KBM-7 (cell line): ENCODE measurements at places on chromosomes 7 and 10.
A peak's percentile ranks its signal among the peaks of the same experiment; 100 is the strongest.

DNA sequence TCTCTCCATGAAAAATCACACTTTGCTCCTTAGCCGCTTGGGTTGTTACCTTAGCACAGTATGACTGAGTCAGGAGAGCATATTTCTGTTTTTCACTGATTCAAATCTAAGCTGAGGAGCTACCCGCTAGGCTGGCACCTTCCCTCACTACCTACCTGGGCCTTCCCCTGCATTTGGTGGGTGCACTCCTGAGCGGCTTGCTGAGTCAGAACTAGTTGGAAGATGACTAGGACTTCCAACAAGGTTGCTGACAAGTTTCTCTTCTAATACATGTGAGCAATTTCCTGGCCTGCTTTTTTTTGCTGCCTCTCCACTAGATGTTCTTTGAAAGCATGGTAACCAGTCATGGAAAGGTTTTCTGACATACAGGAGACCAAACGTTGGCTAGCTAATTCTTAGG, 43.8 kb upstream of the SEC61G start:
- DNase-seq = no peak

DNA sequence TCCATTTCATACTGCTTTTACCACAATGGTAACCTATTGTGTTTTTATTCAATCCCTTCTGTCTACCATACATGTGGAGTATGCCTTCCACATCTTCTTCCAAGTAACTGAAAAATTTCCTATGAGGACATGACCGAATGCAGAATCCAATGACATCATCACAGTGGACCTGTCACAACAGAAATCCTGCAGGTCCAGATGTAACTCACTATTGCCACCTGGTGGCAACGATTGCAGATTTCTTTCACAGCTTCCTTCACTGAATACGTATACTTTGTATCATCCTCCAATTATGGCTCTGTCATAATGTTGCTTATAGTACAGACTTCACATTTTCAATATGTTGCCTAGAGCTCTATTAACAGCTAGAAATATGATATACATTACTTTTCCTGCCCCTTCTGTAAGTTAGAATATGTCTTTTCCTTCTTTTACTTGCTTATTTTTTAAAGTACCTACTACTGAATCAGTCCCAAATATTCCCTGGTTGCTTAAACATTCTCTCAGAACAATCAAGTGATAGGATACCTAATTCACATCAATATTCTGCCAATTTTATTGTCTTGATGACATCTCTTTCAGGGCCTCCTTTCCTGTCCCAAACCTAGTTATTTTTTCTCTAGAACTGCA, 45.4 kb downstream of the SLC13A1 start:
- DNase-seq = peak; percentile 78

GRCh38 chr10:130360826-130361311, 224.7 kb downstream of the GLRX3 start:
- no peak for DNase-seq

GRCh38 chr10:49283491-49283890, 15.5 kb upstream of the C10orf71 start:
- DNase-seq = no peak

DNA sequence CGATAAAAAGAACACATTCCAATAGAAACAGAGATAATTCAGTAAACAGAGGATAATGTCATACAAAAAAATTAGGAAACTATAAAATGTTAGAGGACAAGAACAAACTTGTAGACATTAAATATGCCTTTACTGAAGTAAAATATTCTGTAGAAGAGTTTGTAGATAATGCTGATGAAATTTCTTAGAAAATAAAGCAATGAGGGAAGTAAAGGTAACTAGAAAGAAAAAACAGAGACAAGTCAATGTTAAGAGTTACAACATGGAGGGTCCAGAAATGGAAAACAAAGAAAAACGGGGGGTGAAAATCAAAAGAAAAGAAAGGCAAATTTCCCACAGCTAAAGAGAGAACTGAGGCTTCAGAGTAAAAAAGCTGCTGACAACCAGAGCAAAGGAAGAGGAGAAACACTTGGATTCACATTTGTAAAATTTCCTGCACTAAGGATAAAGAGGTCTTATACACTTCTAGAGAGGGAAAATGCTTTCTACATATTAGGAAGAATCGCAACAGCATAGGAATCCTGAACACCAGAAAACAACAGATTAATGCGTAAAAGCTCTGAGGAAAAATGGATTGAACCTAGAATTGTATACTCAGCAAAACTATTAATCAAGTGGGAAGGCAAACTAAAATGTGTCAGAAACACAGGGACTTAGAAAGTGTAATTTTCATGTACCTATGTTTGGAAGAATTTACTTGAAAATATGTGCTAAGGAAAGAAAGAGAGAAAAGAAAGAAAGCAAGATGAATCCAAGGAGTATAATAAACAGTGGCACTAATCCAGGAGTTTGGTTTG, 55.0 kb upstream of the AGR3 start:
- no peak for DNase-seq

DNA sequence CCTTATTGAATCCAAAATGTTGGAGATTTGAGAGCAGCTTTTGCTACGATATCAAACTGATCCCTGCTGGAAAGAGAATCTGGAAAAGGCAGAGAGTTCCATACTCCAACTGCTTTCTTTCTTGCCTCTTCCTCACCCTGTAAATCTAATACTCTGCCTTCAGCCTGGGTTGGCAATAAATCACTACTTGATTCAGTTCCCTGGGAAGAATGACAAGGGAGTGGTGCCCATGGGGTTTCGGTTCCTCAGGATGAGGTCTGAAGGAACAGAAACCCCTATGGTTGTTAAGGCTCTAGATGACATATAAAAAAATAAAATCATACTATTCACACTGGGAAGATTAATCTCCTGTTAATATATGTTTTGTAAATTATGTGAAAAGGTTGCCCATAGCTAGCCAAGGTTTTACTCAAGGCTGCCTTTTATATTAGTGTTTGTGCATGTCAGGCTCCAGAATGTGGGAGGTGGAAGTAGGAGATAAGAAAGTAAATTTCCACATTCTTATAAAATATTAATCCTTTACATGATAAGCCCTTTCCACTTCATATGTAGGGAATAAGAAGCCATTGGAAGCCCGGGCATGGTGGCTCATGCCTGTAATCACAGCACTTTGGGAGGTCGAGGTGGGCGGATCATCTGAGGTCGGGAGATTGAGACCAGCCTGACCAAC, 106.2 kb upstream of the CACNA2D1 start:
- DNase-seq = no peak

DNA sequence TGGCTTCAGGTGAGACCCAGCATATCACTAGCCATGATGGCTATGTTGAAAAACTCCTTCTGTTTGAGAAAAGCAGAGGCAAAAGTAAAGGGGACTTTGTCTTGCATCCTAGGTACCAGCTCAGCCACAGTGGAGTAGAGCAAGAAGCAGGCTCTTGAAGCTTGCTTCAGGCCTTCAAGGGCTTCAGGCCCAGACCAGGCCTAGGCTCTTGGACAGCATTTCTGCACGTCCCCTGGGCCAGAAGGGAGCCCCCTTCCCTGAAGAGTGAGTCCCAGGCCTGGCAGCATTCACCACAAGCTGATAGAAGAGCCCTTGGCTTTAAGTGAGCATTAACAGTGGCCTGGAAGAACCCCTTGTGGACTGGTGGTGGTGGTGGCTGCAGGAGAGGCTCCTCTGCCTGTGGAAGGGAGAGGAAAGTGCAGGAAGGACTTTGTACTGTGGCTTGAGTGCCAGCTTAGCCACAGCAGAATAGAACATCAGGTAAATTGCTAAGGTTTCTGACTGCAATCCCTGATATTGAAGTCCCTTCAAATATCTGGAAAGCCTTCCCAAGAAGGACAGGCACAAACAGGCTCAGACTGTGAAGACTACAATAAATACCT, 28.1 kb upstream of the FAM171A1 start:
- no peak for DNase-seq

DNA sequence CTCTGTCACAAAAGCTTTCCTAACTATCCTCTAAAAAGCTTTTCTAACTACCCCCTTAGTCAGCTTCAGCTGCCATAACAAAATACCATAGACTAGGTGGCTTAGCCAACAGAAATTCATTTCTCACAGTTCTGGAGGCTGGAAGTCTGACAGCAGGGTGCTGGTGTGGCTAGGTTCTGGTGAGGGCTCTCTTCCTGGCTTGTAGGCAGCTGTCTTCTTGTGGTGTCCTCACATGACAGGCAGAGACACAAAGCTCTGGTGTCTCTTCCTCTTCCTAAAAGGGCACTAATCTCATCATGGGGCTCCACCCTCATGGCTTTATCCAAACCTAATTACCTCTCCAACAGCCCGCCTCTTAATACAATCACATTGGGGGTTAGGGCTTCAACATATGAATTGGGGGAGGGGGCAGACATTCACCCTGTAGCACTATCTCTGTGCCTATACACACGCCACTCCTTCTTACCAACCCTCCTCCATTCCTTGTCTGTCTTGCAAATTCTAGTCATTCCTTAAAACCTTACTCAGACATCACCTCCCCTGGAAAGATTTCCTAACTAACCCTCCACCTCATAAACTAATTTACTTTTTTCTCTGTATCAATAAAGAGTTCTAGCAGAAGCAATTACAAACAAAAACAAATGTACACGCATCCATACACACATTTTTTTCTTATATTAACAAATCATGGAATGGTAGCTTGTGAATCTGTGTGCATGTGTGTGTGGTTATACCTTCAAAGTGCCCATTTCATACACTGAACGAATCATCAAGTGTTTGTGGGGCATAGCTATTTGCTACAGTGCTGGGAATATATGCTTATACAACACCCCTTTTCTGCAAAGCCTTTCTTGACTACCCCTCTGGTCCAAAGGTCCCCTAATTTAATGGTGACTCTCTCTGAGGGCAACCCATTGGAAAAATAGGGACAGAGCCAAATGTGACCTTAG, 26.4 kb downstream of the RHOBTB1 start:
- peak; percentile 26 for DNase-seq

DNA sequence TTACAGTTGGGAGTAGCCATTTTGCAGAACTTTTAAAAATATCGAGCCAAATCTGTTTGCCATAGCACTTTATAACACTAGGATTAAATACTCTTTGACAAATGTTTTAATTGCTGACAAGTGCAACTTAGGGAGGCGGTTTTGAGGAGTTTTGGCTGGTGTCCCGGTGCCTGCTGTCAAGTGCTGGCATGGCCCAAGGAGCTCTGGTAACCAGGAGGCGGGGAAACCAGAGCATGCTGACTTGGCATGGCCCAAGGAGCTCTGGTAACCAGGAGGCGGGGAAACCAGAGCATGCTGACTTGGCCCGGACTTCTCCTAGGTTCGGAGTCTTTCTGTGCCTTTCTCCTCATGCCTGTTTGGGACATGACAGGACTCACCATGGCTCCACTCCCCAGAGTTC, 30.8 kb upstream of the ZNF32 start:
- DNase-seq = no peak

GRCh38 chr7:79317728-79318127, 135.7 kb downstream of the MAGI2 start:
- DNase-seq = no peak

GRCh38 chr7:47739891-47740290, 158.0 kb upstream of the TNS3 start:
- DNase-seq = no peak

- no peak for DNase-seq
These were observed 408.9 kb downstream of the GLRX3 start for GRCh38 chr10:130545122-130545521.

DNA sequence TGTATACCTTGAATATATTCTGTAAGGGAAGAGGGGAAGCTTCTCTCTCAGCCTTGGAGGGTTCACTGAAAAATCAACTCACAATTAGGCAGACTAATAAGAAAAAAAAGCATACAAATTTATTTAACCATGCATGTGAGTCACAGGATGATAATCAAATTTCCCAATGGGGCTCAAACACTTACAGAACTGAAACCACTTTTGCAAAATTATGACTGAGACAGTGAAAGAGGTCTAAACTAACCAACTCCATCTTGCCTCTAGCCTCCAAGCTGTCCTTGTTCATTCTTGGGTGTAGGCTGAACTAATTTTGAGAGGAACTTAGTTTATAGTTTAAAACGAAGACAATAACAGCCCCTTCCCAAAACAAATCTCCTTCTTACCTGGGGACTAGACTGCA, 618.3 kb upstream of the AUTS2 start:
- no peak for DNase-seq

GRCh38 chr10:50927522-50928189, 42.2 kb upstream of the A1CF start:
- no peak for DNase-seq

DNA sequence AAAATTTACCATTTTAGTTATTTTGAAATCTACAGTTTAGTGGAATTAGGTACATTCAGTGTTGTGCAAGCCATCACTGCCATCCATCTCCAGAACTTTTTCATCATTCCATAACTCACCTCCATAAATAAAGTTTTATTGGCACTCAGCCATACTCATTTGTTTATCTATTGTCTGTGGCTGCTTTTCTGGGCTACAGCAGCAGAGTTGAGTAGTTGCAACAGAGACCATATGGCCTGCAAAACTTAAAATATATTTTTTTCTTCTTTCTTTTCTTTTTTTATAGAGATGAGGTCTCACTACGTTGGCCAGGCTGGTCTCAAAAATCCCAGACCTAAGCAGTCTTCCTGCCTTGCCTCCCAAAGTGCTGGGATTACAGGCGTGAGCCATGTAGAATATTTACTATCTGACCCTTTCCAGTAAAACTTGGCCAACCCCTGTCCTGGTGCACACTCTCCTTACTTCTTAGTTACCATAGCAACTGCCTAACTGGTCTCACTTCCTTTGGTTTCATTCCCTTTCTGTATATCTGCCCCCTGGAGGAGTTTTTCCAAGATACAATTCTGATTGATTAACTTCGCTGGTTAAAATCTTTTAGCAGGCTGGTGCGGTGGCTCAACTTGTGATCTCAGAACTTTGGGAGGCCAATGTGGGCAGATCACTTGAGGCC, 133.2 kb downstream of the CUX1 start:
- peak; percentile 35 for DNase-seq

- DNase-seq = peak; percentile 8
These were observed 5.9 kb upstream of the LRRC18 start for GRCh38 chr10:48945441-48946130.

- peak; percentile 22 for DNase-seq
These were observed 68.4 kb downstream of the CREB3L2 start for GRCh38 chr7:137933270-137934017.

DNA sequence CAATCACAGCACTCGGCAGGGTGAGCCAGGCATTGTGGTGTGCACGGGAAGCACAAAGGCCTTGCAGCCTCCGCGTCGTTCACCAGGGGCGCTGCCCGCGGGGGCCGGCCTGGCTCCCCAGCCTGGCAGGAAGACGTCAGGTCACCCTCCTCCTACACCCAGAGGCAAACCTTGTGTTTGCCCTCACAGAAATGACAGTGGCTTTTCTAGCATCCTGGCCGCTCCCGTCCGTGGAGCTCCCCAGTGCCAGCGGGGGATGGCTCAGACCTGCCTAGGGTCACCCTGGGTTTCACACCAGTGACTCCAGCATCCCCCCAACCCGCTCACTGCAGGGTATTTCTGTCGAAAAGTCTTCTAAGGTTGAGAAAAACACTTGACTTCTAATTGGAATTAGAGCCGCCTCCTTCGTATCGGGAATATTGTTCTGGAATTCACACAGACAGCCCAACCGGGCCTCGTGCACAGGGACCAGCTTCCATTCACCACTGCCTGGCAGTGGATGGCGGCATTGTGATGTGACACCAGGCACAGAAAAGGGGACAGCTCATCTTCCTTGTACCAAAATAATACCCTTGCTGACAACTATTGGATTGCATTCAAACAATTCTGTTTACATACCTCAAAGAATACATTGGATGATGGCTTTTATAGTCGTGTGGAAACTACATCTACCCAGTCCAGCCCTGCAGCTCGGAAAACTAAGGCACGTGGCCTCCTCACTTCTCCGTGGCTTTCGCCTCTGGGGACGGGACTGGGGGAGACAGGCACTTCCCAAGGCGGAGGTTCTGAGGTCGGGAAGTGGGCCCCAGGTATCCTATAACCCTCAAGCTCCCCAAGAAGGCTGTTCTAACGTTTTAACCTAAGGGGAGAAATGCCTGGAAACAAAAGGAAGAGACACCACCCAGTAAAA, 109.0 kb downstream of the EBF3 start:
- no peak for DNase-seq

- DNase-seq = no peak
These were observed 84.2 kb downstream of the PAXIP1 start for GRCh38 chr7:154918741-154919140.
